ENCODE measurements at places on chromosomes 6 and 20. TPM values are rescaled to one million over a fixed set of nuclear protein-coding genes. Genes with fewer than 3 reads are reported as not detected.

- H3K27ac ChIP-seq = no peak overlapping the region
- no peak overlapping the region for H3K4me3 ChIP-seq
Measured at GRCh38 chr6:116542426-116542825, 3.1 kb downstream of the TRAPPC3L start.

Gene ABHD16B
- not detected for total RNA-seq

Gene UBE2C
- 21.3 TPM for total RNA-seq

Gene SEL1L2
- total RNA-seq = not detected

DNA sequence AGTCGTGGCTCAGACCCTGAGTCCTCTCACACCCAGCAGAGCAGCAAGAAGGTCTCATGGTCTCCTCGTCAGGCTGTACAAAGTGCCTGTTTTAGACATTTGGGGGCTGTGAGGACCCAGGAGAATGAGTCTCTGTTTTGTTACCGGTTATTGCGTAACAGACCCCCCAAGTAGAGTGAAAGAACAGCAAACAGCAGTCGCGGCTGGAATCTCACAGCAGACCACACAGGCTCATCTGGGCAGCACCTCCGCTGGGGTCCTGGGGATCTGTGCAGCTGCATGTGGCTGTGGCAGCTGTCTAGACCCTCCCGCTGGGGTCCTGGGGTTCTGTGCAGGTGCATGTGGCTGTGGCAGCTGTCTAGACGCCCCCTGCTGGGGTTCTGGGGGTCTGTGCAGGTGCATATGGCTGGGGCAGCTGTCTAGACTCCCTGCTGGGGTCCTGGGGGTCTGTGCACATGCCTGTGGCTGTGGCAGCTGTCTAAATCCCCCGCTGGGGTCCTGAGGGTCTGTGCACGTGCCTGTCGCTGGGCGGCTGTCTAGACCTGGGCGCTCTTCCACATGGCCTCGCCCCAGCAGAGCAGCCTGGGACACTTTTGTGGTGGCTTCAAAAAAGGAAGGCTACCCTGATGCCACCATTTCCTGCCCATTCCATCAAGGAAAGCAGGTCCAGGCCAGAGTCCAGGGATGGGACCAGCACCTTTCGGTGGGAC, 24.7 kb downstream of the ENTPD6 start:
- peak overlapping the region; percentile 17 for H3K27ac ChIP-seq
- H3K27me3 ChIP-seq = no peaks in the 10 kb centered on the region
- peaks cover 24% of the 10 kb centered on the region for H3K36me3 ChIP-seq

Gene GGTLC1
- total RNA-seq = not detected

DNA sequence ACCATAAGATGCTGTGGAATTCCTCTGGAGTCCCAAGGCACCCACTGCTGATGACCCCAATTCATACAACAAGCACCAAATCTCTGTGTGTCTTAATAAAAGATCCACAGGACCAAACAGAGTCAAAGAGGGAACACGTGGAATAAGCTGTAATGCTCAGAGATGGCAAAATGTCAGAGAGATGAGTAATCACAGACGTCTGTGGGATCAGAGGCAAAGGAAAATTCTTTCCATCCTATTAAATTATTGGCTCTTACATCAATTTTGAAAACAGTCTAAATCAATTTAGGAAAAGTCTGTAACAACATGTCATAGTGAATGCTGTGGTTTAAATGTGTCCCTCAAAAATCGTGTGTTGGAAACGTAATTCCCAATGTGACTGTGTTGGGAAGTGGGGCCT, 17.5 kb upstream of the SAMD3 start:
- H3K27ac ChIP-seq = peak overlapping the region; percentile 59
- H3K4me1 ChIP-seq = peaks cover 14% of the 10 kb centered on the region
- H3K4me3 ChIP-seq = no peak overlapping the region
- no peaks in the 10 kb centered on the region for H3K36me3 ChIP-seq

Gene POPDC3
- total RNA-seq = 2.1 TPM

Gene PRPH2
- total RNA-seq = not detected

Gene RUNX2
- 25.3 TPM for total RNA-seq

- DNase-seq = no peak
- no peaks in the 10 kb centered on the region for H3K27me3 ChIP-seq
- peaks cover 7% of the 10 kb centered on the region for H3K4me1 ChIP-seq
- no peak overlapping the region for H3K4me3 ChIP-seq
- H3K27ac ChIP-seq = no peak overlapping the region
Measured at GRCh38 chr20:33640287-33640686, 21.8 kb upstream of the C20orf144 start.

GRCh38 chr6:98212468-98212867, 621.9 kb upstream of the POU3F2 start:
- H3K4me1 ChIP-seq = no peaks in the 10 kb centered on the region
- no peak overlapping the region for H3K27ac ChIP-seq
- no peak for DNase-seq
- H3K4me3 ChIP-seq = no peak overlapping the region

DNA sequence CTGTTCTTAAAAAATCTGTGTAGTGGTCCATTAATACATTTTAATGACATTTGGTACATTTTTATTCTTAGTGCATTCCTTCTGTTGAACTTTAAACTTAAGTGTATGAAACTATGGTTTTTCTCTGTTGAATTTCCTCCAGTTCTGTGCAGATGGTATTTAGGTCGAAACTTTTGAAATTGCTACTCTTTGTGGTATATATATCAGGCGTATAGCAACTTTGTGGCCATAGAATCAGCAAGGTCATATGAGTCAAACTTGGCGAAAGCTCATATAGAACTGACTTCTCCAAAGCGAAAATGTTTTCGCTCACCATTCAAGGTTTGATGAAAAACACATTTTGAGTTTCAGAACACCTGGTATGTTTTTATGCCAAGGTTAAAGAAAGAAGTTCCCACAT, 93.7 kb downstream of the MAP3K4 start:
- peaks cover 31% of the 10 kb centered on the region for H3K36me3 ChIP-seq
- no peak overlapping the region for H3K4me3 ChIP-seq
- no peak for DNase-seq
- no peak overlapping the region for H3K27ac ChIP-seq
- H3K4me1 ChIP-seq = no peaks in the 10 kb centered on the region

- H3K4me3 ChIP-seq = no peak overlapping the region
- no peak overlapping the region for H3K27ac ChIP-seq
- peaks cover 20% of the 10 kb centered on the region for H3K27me3 ChIP-seq
- H3K36me3 ChIP-seq = no peaks in the 10 kb centered on the region
Measured at GRCh38 chr6:150638765-150639164, 39.1 kb downstream of the PLEKHG1 start.

- no peak for DNase-seq
- no peak overlapping the region for H3K4me3 ChIP-seq
- H3K36me3 ChIP-seq = no peaks in the 10 kb centered on the region
- no peaks in the 10 kb centered on the region for H3K4me1 ChIP-seq
Measured at GRCh38 chr6:107329063-107329860, 130.1 kb downstream of the PDSS2 start.

Gene EPPIN
- total RNA-seq = not detected

DNA sequence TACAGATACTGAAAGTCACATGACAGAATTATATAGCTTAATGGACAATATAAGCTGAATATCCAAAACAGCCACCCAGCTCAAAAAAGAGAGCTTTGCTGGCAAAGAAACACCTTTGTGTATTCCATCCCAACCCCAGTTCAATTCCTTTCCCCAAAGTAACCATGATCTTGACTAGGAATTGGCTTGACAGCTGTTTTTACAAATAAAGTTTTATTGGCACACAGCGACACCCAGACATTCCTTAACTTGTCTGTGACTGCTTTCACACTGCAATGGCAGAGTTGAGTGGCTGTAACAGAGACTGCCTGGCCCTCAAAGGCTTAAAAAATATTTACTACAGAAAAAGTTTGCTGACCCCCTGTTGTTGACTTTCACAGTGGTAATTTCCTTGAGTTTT, 264.0 kb upstream of the TSHZ2 start:
- H3K4me1 ChIP-seq = no peaks in the 10 kb centered on the region
- no peak overlapping the region for H3K27ac ChIP-seq
- no peaks in the 10 kb centered on the region for H3K36me3 ChIP-seq
- H3K4me3 ChIP-seq = no peak overlapping the region
- no peaks in the 10 kb centered on the region for H3K27me3 ChIP-seq
- no peak for DNase-seq

DNA sequence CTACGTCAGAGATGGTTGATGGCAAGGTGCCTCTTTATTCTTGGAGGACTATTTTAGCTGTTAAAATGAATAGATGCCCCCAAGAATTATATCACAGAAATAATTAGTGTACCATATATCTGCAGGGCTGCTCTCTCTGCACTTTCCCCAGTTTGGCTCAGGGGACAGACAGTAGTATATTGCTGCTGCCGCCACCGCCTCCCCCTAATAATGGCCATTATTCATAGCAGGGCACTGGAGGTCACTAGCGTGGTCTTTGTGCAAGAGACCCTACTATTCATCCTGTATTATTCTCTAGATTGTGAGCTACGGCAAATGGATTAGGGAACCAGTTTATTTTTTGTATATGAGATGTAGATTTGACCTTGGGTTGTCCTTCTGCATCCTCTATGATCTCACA, 11.0 kb downstream of the HDGFL1 start:
- no peaks in the 10 kb centered on the region for H3K36me3 ChIP-seq
- no peak overlapping the region for H3K4me3 ChIP-seq
- no peaks in the 10 kb centered on the region for H3K27me3 ChIP-seq
- DNase-seq = no peak

DNA sequence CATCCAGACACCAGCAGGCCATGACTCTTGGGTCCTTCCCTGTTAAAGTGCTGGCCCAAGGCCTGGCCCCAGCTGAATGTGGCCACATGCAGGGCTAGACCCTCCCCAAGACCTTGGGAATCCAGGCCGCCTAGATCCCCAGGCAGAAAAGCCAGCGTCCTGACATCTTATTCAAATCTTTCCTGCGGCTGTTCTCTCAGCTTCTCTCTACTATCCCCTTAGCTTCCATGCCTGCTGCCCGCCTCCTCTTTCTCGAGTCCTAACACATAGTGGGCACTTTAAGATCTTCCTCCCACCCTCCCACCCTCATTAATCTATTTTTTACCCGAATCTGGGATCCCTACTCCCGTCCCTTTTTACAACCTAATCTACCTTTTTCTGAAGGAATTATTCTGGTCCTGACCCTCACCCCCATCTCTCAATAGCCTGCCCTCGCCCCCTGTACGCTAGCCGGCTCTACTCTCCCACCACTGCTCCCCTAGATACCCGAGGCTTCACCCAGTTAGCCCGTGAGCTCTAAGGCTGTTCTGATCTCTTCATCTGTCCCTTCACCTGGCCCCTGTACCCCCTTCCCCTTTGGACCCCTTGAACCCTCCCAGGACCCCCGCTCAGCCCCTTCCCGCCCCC, at the start of gene CCHCR1:
Gene CCHCR1, minus strand, starts transcription at position 290 of the 627 bp plus-strand sequence. Its CDS starts 202 bp downstream, at position 88.
- H3K4me3 ChIP-seq = peak within 1 kb of the TSS; percentile 89
- H3K36me3 ChIP-seq = peaks cover 9% of the 10 kb centered on the region
- peaks cover 23% of the 10 kb centered on the region for H3K4me1 ChIP-seq
- peak within 1 kb of the TSS; percentile 86 for H3K27ac ChIP-seq
- DNase-seq = no peak
- no peaks in the 10 kb centered on the region for H3K27me3 ChIP-seq

- H3K27ac ChIP-seq = peak overlapping the region; percentile 79
- H3K4me1 ChIP-seq = peaks cover 64% of the 10 kb centered on the region
- H3K27me3 ChIP-seq = no peaks in the 10 kb centered on the region
- DNase-seq = no peak
Measured at GRCh38 chr6:30821862-30822784, 62.2 kb upstream of the DDR1 start.

DNA sequence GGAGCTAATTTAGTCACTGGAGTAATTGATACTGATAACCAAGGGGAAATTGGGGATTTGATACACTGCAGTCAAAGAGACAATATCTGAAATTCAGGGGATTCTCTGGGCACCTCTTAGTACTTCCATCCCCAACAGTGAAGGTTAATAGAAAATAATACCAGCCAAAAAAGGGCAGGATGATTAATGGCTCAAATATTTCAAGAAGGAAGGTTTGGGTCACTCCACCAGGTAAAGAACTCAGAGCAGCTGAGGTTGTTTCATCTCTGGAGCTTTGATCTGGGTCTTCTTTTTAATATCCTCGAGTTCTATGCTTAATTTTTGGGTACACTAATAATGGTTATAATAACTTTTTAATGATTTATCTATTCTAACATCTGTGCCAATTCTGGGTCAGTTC, 70.8 kb downstream of the CDKAL1 start:
- H3K4me3 ChIP-seq = no peak overlapping the region
- H3K27ac ChIP-seq = no peak overlapping the region
- H3K36me3 ChIP-seq = no peaks in the 10 kb centered on the region
- no peak for DNase-seq

DNA sequence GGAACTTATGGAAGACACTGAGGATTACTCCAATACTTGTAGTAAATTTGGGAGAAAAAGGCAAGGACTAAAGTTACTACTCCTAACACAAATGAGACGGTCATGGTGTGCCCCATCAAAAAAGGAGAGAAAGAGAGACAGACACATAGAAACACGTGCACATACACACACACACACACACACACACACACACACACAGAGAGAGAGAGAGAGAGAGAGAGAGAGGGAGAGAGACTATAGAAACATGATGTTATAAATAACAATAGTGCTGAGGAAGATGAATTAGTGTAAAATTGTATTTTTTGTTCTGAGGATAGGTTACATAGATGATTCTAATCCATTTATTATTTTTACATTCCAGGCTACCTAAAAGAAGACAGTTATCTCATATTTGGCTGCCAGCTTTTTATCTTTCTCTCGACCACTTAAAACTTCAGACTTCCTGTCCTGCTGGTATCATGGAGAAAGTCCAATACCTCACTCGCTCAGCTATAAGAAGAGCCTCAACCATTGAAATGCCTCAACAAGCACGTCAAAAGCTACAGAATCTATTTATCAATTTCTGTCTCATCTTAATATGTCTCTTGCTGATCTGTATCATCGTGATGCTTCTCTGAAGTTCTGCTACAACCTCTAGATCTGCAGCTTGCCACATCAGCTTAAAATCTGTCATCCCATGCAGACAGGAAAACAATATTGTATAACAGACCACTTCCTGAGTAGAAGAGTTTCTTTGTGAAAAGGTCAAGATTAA, 10.5 kb downstream of the PLN start:
- peak overlapping the region; percentile 28 for H3K27ac ChIP-seq
- peaks cover 15% of the 10 kb centered on the region for H3K4me1 ChIP-seq
- peaks cover 5% of the 10 kb centered on the region for H3K36me3 ChIP-seq
- DNase-seq = no peak

GRCh38 chr20:49567421-49568277, at the start of gene PTGIS:
PTGIS (minus strand) TSS chr20:49568137; CDS start chr20:49568116, 21 bp downstream.
- DNase-seq = no peak
- peak within 1 kb of the TSS; percentile 70 for H3K4me3 ChIP-seq
- peak within 1 kb of the TSS; percentile 76 for H3K27ac ChIP-seq
- H3K36me3 ChIP-seq = peaks cover 7% of the 10 kb centered on the region

GRCh38 chr20:55893031-55893430, 112.3 kb downstream of the CBLN4 start:
- no peaks in the 10 kb centered on the region for H3K27me3 ChIP-seq
- no peak overlapping the region for H3K4me3 ChIP-seq
- no peaks in the 10 kb centered on the region for H3K4me1 ChIP-seq
- H3K36me3 ChIP-seq = no peaks in the 10 kb centered on the region
- DNase-seq = no peak

DNA sequence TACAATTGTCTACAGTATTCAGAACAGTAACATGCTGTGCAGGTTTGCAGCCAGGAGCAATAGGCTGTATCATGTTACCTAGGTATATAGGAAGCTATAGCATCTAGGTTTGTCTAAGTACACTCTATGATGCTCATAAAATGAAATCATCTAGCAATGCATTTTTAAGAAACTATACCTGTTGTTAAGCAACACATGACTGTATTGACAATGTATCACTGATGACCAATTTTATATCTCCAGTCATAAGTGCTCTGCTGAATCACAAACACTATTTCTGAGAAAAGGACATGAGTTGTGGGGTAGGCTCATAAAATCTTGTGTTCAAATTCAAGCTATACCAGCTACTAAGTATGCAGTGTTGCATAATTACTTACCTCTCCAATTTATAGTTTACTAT, 501.3 kb downstream of the CD109 start:
- H3K27ac ChIP-seq = no peak overlapping the region
- peaks cover 6% of the 10 kb centered on the region for H3K4me1 ChIP-seq
- peaks cover 2% of the 10 kb centered on the region for H3K36me3 ChIP-seq
- H3K4me3 ChIP-seq = no peak overlapping the region

Gene HLA-DMA
- 3.0 TPM for total RNA-seq
